ENCODE measurements at places on chromosomes 5 and 9.

DNA sequence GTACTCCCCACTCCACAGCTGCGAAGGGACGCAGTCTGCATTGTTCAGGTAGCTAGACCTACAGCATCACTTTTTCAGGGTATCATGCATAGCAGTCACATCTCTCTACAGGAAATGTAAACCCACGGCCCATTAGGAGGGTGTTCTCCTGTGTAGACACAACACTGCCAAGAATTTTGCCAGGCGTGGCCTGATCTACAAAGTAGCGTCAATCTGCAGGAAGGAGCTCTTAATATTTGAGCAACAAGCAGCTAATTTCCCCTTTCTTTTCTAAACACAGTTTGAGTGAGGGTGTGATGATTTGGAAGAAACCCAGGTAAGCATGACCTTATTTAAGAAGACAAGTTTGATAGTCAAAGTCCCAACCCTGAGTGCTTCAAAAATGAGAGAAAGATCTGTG lies 419.0 kb downstream of the GADD45G start:
- DNase-seq: no peak

GRCh38 chr5:125315306-125315705 lies 568.9 kb upstream of the ZNF608 start:
- DNase-seq: no peak

DNA sequence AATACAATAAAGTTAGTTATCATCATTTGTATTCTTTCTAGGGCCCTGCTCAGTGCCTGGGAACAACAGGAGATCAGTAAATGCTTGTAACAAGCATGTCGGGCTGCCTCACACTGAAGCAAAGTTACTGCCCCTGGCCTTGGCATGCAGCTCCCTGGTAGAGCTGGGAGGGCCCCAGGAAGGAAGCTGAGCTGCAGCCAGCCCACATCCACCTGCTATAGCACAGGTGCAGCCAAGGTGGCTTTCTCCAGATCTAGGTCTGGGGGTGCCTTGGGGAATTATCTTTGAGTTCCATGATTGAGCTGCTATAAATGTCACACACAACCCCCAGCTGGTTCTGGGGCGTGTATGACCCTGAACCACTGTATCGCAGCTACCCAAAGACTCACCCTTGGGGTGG lies 293.4 kb upstream of the MSX2 start:
- DNase-seq: no peak

DNA sequence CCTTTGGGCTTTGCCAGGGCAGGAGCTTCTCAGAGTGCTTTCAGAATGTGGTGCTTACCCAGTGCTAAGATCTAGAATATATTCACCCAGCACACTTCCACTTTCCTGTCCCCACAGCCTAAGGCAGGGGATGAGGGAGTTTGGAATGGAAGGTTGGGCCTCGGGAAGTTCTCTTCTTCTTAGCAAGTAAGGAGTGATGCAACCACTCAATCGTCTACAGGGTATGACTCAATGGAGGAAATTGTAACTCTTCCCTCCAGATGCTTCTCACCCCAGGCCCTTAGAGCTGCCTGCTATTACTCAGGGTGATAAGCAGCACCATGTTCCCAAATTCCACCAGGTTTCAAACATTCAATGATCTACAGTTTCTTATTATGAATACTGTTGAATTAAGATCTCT lies 30.8 kb upstream of the AGGF1 start:
- no peak for DNase-seq

DNA sequence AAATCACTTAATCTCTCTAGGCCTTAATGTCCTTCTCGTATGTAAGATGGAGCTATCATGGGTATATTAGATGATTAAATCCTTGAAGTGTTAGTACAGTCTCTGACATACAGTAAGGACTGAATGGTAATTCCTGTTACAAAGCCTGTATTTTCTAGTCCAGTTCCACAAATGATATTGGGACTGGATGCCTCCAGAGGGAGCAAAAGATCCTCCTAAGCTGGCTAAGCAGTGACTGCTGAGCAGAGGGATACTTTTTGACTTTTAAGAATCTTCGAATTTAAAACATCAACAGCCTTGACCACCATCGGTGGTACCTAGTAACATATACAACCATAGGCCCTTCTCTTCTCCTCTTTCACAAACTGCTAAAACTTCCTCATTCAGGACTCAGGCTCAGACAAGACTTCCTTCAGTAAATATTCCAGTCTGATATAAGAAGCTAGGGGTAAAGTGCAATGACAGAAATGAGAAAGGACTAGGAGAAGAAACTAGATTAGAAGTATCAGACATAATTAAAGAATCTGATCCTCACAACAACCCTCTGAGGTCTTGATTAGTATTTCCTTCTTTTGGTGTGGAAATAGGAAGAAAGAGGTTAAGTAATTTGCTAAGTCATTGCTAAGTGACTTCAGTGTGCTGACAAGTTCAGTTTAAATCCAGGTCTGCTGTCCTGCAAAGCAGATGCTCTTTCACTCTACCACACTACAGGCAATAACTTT lies 13.9 kb downstream of the PTAR1 start:
- no peak for DNase-seq

GRCh38 chr9:72775570-72775969 lies 177.3 kb downstream of the ALDH1A1 start:
- no peak for DNase-seq
